ENCODE measurements at places on chromosomes 1 and 21.

DNA sequence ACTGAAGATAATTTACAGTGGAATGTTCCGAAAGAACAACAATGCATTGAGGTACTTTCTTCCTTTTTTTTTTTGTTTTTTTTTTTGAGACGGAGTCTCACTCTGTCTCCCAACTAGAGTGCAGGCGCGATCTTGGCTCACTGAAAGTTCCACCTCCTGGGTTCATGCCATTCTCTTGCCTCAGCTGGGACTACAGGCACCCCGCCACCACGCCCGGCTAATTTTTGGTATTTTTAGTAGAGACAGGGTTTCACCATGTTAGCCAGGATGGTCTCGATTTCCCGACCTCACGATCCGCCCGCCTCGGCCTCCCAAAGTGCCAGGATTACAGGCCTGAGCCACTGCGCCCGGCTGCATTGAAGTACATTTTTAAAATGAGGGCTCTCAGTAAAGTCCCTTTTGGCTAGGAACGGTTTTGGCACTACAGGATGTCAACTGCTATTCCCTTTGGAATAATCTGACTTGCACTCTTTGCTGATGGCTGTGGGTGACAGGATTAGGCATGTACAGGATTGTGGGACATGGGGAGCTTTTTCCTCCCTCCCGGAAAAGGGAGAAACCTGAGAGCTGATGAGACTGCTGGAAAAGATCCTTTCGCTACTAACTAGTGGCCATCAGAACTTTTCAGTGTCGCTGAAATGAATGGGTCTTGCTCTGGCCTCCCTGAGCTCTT lies 56.9 kb upstream of the EDEM3 start:
- DNase-seq, result no peak

GRCh38 chr1:115299266-115299665 lies 38.8 kb downstream of the NGF start:
- no peak for DNase-seq

- no peak for DNase-seq
Observed at GRCh38 chr21:17738176-17738953, 80.8 kb downstream of the C21orf91 start.

GRCh38 chr1:14365301-14365988 lies 233.0 kb upstream of the KAZN start:
- no peak for DNase-seq

- no peak for DNase-seq
Observed at GRCh38 chr1:208465786-208466590, 221.8 kb upstream of the PLXNA2 start.

DNA sequence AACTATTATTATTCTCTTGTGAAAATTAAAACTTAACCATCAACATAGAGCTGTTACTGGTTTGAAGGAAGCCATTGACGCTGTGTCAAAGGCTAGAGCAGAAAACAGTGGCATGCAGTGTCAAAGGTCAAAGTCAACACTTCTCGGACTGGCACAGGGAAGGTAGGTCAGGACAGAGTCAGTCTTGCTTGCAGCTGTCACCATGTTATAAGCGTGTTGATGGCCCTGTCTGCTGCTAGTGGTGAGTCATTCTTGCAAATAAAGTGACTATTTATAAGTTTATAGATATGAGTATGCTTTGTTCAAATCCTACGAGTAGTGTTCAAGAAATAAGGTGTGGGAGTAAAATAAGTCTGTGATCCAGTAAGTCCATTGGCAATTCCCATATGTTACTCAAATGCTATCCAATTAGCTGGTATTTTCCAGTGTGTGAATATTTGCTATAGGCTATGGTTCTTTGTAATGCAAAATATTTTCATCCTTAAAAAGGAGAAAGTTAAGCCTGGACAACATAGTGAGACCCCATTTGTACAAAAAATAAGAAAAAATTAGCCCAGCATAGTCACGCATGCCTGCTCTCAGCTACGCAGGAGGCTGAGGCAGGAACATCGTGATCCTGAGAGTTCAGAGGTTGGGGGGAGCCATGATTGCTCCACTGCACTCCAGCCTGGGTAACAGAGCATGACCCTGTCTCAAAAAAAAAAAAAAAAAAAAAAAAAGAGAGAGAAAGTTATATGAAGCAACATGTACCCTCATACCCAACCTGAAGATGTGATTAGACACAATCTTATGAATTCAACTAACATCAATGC lies 26.3 kb upstream of the TINAGL1 start:
- no peak for DNase-seq

DNA sequence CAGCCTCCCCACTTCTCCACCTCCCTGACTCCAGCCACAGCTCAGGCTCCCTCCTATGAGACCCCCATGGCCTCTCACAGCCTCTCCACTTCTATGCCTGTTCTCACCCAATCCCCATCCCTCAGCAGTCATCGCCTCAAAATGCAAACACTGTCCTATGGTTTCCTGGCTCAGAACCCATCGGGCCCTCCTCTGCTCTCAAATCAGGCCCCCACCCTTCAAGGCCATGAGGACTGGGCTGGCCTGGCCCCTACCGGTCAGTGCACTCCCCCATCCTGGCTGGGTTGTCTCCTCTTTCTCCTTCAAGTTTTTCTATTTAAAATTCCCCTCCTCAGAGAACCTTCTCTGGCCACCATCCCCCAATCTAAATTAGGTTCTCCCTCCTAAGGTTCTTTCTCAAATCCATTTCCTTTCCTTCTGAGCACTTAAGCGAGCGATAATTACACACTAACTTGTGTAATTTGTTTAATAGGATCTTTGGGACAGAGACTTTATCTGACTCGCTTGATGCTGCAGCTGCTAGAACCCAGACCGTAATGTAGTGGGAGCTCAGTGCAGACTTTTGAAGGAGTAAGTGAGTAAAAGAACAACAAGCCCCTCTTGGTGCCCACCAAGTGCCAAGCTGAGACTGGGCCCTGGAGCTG lies 347.2 kb downstream of the MATN1 start:
- DNase-seq, result no peak

GRCh38 chr1:197143276-197143675 lies 3.2 kb downstream of the ASPM start:
- DNase-seq, result no peak

GRCh38 chr1:102879439-102879993 lies 228.8 kb downstream of the COL11A1 start:
- DNase-seq, result no peak

DNA sequence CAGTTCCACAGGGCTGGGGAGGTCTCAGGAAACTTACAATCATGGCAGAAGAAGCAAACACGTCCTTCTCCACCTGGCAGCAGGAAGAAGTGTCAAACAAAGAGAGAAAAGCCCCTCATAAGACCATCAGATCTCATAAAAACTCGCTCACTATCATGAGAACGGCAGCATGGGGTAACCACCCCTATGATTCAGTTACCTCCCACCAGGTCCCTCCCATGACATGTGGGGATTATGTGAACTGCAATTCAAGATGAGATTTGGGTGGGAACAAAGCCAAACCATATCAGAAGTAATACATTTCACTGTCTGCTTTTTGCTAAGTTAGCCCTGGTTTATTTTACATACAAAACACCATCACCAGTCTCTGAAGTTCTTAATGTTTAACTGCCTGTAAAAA lies 68.5 kb downstream of the RBM11 start:
- DNase-seq, result no peak

- no peak for DNase-seq
Observed at GRCh38 chr1:203055161-203055799, 29.0 kb downstream of the PPFIA4 start.

- DNase-seq, result no peak
Observed at GRCh38 chr1:228744356-228744755, 9.1 kb downstream of the RHOU start.

DNA sequence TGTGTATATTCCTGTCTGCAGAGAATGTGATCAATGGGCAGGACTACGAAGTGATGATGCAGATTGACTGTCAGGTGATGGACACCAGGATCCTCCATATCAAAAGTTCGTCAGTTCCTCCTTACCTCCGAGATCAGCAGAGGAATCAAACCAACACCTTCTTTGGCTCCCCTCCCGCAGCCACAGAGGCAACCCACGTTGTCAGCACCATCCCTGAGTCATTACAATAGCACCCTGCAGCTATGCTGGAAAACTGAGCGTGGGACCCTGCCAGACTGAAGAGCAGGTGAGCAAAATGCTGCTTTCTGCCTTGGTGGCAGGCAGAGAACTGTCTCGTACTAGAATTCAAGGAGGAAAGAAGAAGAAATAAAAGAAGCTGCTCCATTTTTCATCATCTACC lies 65.2 kb downstream of the OLFML2B start:
- DNase-seq, result no peak

- no peak for DNase-seq
Observed at GRCh38 chr1:226479474-226479873, 69.1 kb upstream of the STUM start.

- no peak for DNase-seq
Observed at GRCh38 chr1:172761581-172762486, 102.9 kb downstream of the FASLG start.

- DNase-seq, result no peak
Observed at GRCh38 chr1:220811695-220812094, 25.0 kb downstream of the MTARC1 start.

- DNase-seq, result no peak
Observed at GRCh38 chr1:11059155-11059967, 457 bp downstream of the SRM start.

DNA sequence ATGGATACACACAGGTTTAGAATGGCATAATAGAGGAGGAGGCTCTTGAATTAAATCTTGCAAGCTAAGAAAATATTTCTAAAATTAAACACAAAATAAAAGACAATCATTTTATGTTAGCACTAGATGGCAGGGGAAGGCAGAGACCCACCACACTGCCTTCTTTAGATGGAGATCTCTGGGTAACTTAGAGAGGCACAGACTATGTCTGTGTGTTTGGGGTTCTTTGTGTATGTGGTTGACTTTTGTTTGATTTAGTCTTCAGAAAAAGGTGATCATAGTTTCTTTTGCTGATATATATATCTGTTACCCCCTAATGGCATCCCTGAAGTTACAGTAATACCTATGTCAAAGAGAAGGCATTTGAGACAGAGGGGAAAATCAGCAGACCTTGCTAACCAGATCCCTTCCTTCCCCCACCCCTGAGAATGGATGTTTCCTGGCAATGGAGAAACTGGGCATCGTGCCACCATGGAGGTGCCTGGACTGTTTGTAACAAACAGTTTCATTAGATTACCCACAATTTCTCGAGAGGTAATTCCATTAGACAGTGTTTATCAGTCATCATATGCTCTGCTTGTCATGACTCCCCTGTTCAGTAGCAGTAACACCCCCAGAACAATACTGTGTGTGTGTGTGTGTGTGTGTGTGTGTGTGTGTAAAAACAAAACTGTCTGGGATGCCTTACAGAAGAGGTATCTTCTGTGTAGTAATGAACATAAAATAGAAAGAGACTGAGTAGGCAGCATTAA lies 228.3 kb upstream of the DEPDC1 start:
- no peak for DNase-seq
